GM13976 (cell line): ENCODE measurements at places on chromosomes 11 and 22.
A peak's percentile ranks its signal among the peaks of the same experiment; 100 is the strongest.

GRCh38 chr11:15453211-15453765 lies 338.6 kb downstream of the INSC start:
- DNase-seq: no peak

DNA sequence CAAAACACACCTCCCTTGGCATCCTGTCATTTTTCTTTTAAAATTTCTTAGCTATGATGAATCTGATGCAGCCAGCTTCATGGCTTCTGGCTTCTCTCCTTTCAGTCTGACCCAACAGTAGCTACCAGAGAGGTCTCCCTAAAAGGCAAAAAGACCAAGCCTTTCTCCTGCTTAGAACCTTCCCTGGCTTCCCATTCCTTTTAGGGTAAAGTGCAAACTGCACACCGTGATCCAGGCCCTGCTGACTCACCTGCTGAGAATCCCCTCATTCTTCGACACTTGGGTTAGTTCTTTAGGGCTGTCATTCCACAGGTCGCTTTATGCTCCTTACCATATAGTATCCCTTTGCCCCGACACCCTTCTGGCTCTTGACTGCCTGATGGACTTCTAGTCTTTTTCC lies 362.4 kb downstream of the MIAT start:
- no peak for DNase-seq

- peak; percentile 68 for DNase-seq
These were observed 77.6 kb downstream of the PACSIN2 start for GRCh38 chr22:42937164-42937843.

DNA sequence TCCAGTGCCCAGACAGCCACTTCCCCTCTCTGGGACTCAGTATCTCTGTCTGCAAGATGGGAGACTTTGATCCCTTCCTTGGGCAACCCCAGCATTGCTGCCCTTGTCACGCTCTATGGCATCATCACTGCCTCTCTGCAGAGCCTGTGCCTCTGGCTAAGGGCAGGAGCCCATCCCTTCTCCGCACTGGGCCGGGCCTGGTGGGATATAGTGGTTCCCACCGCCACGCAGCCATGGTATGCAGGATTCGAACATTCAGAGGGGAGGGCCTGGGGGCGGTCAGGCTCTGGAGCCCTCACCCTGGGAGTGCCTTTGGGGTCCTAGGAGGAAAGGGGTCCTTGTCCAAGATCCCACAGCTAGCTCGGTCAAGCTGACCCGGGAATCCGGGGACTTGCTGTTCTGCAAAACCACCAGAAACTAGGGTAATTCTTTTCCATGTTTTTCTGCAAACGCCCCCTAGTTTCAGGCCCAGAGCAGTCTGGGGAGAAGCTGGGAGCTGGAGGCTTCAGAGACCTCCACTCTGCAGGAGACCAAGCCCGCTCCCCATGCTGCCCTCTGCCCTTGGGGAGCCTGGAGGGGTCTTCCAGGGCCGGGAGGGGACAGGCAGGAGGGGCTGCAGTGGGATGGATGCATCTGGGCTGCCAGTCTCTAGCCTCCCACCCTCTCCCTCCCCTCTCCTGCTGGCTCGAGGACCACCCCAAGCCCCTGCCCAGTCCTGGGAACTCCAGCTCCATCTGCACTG lies 24.4 kb upstream of the CBX7 start:
- no peak for DNase-seq

DNA sequence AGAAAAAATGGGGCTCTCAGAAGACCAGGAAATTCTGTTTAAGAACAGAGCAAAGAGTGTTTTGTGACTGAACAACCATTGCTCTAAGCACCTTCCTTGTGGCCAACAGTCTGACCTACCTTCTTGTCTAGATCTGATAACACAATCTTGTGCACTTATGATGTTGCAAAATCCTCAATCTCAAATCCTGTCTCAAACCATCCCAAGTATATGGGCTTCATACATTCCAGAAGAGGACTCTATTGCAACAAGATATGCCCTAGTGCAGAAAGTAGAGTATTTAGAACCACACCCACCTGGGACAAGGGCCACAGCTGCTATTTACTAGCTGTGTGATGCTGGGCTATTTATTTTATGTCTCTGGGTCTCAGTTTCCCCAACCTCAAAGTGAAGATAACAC lies 27.1 kb downstream of the RASSF10 start:
- no peak for DNase-seq

- DNase-seq: no peak
These were observed 86.8 kb upstream of the OR4B1 start for GRCh38 chr11:48129697-48130395.

- DNase-seq: no peak
These were observed 12.3 kb downstream of the SLC1A2 start for GRCh38 chr11:35407041-35407440.

GRCh38 chr11:31813391-31814175 lies 2.5 kb upstream of the PAX6 start:
- peak; percentile 41 for DNase-seq

GRCh38 chr11:132838627-132839026 lies 693.7 kb downstream of the OPCML start:
- DNase-seq: no peak

GRCh38 chr22:20203142-20203551 lies 52.3 kb upstream of the CCDC188 start:
- DNase-seq: no peak

- peak; percentile 84 for DNase-seq
These were observed 4.6 kb downstream of the TMEM9B start for GRCh38 chr11:8959546-8960166.

- DNase-seq: no peak
These were observed 99.8 kb upstream of the ALX4 start for GRCh38 chr11:44409558-44410236.

GRCh38 chr11:13152736-13153541 lies 124.7 kb upstream of the BMAL1 start:
- DNase-seq: no peak

- peak; percentile 21 for DNase-seq
These were observed 35.8 kb upstream of the HSD17B12 start for GRCh38 chr11:43644621-43645299.

- no peak for DNase-seq
These were observed 12.2 kb downstream of the OR4D9 start for GRCh38 chr11:59523541-59523940.

GRCh38 chr11:123302751-123303195 lies 107.7 kb upstream of the CLMP start:
- DNase-seq: peak; percentile 72

DNA sequence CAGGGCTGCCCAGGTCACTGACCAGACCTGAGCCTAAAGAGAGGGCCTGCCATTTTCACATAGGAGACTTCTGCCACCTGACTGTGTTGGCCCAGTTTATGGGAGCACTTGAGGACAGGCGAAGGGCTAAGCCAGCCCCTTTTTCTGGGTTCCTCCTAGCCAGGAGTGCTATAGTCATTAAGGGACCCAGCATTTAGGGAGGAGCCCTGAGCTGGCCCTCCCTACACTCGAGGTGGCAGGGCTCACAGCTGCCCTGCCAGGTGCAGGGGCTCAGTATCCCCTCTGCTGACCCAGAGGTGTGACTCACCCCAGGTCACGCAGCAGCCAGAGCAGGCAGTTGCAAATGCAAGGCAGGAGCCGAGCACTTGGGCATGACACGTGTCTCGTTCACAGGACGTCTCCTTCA lies 86.3 kb upstream of the CRYBB3 start:
- DNase-seq: no peak

DNA sequence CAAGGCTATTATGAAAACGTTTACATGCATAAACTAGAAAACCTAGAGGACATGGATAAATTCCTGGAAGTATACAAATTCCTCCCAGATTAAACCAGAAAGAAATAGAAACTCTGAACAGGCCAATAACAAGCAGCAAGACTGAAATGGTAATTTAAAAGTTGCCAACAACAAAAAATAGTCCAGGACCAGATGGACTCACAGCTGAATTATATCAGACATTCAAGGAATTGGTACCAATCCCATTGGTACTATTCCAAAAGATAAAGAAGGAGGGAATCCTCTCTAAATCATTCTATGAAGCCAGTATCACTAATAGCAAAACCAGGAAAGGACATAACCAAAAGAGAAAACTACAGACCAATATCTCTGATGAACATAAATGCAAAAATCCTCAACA lies 236.0 kb downstream of the DLG2 start:
- DNase-seq: no peak

DNA sequence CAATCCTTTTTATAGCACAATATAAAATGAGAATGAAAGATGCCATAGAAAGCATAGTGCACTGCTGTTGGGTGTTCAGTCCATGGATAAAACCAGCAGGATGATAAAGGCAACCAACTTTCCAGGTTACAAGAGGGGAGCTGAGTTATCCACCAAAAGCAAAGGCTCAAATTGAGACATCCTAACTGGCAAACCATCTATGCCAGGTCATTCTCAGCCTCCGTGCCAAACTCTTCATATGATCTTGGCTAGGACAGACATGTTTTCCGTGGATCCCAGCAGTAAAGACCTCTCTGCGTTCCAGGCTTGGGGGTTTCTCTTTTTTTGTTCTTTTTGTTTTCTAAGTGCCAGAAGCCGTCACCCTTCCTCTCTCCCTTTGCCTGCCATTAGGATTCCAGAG lies 7.3 kb upstream of the APOA1 start:
- no peak for DNase-seq

DNA sequence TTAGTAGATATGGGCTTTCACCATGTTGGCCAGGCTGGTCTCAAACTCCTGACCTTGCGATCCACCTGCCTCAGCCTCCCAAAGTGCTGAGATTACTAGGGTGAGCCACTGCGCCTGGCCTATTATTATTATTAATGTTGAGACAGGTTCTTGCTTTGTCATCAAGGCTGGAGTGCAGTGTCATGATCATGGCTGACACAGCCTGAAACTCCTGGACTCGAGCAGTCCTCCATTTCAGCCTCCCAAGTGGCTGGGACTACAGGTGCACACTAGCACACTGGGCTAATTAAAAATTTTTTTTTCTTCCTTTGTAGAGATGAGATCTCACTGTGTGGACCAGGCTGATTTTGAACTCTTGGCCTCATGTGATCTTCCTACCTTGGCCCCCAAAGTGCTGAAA lies 102.0 kb downstream of the STIM1 start:
- DNase-seq: no peak

DNA sequence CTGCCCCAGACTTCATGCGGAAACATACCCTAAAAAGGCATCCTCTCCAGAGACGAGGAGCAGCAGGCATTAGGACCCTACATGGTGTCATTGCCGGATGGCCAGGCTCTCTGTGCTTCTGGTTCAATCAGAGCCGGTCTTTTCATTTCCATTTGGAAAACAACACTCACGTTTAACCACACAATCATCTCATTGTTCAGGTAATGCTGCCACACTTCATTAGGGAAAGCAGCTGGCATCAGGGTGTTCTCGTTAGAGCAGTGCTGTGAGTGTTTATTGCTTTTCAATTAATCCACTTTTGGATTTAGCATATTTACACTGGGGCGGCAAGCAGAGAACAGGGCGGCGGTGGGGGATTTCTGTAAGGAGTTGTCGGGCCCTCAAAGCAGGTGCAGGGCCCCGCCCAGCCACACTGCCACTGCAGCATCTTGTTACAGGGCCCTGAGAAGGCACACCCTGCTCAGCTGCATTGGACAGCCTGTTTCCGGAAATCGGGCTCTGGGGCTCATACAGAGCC lies 338.6 kb downstream of the SHANK2 start:
- DNase-seq: no peak

DNA sequence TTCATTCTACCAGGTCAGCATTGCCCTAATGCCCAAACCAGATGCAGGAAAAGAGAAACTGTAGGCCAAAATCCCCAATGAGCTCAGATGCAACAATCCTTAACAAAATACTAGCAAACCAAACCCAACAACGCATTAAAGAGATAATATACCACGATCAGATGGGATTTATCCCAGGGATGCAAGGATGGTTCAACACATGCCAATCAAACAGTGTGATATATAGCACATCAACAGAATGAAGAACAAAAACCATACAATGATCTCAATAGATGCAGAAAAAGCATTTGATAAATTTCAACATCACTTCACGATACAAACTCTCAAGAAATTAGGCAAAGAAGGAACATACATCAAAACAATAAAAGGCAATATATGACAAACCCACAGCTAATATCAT lies 45.0 kb downstream of the IMMP1L start:
- no peak for DNase-seq

- no peak for DNase-seq
These were observed 73.1 kb upstream of the CLMP start for GRCh38 chr11:123268156-123268555.

- no peak for DNase-seq
These were observed 8.2 kb downstream of the VPS37C start for GRCh38 chr11:61152816-61153592.

DNA sequence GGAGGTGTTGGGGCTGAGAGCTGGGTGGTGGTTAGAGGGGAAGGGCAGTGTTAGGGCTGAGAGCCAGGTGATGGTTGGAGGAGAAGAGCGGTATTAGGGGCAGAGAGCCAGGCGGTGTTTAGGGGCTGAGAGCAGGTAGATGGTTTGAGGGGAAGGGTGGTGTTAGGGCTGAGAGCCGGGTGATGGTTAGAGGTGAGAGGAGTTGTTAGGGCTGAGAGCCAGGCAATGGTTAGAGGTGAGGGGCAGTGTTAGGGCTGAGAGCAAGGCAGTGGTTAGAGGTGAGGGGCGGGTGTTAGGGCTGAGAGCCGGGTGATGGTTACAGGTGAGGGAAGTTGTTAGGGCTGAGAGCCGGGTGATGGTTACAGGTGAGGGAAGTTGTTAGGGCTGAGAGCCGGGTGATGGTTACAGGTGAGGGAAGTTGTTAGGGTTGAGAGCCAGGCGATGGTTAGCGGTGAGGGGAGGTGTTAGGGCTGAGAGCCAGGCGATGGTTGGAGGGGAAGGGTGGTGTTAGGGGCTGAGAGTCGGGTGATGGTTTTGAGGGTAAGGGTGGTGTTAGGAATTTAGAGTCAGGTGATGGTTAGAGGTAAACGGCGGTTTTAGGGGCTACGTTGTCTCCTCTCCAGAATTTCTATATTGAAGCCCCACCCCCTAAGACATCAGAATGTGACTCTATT lies 230.0 kb upstream of the TBCEL start:
- DNase-seq: no peak

DNA sequence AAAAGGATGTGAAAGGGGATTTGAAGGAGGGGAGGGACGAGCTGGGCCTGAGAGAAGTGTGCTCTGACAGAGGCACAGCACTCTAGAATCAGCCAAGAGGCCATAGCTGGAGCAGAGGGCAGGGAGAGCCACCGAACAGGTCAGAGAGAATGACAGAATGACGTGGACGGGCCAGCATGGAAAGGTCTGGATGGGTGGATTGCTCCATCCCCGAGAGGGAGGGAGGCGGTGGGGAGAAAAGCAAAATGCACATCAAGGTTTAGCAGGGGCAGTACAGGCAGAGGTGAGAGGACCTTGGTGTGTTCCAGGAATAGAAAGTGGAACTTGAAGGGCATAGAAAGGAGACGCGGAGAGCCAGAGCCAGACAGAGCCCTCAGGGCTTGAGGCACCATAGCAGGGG lies 6.9 kb downstream of the PMM1 start:
- DNase-seq: no peak

DNA sequence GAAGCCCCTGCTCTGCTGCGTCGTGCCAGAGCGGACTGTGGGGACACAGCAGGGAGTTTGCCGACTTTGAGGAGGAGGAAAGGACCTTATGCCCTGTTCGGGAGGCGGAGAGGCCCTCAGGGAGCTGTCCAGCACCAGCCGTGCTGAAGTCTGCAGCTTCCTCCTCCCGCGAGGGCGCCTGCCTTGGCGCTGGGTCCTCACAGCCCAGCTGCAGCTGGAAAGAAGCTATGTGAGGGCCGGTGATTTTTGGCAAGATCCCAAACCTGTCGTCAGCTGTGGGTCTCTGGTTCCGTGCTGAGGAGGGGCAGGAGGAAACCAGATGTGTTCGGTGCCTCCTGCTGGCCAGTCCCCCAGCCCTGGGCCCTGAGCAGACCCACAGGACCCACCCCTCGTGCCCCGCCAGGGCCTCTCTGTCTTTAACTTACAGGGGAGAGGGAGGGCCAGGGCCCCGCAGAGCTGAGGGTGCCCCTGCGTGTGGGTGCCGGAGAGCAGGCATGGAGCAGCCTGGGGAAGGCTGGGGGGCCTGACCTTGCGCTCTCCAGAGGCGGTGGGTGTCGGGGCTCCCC lies 12.0 kb downstream of the BRSK2 start:
- peak; percentile 82 for DNase-seq
